ENCODE measurements at places on chromosomes 3 and 15.

- DNase-seq = peak; percentile 44
Observed at GRCh38 chr3:109050591-109051167, 67.3 kb downstream of the MORC1 start.

DNA sequence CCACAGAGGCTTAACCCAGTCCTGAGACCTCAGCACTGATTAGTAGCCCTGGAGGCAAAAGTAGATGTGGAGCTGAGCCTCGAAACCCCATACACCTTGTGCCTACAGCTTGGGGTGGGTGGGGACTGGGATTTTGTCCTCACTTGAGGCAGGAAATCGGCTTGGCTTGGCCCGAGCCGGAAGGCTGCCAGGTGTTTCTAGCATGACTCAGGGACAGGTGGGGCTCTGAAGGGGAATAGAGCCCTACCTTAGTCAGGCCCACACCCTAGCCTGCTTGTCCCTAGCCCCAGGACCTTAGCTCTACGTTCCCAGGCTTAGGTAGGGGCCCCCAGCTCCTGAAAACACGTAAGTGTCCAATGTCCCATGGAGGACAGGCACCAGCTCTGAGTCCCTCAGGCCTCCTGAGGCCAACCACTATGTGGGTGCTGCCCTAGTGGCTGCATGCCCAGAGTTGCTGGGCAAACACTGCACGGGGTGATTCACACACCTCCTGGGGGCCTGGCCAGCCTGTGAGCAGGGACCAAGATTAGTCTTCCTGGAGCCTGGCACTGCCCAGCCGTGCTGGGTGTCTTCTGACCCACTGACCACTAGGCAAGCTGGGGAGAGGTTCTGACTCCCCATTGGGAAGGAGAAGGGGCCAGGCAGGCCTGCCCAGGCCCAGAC is 3.1 kb downstream of the MST1R start:
- DNase-seq = no peak

- DNase-seq = no peak
Observed at GRCh38 chr3:41317718-41318117, 118.4 kb downstream of the CTNNB1 start.

GRCh38 chr3:168865022-168865551 is 769.4 kb upstream of the GOLIM4 start:
- peak; percentile 10 for DNase-seq

DNA sequence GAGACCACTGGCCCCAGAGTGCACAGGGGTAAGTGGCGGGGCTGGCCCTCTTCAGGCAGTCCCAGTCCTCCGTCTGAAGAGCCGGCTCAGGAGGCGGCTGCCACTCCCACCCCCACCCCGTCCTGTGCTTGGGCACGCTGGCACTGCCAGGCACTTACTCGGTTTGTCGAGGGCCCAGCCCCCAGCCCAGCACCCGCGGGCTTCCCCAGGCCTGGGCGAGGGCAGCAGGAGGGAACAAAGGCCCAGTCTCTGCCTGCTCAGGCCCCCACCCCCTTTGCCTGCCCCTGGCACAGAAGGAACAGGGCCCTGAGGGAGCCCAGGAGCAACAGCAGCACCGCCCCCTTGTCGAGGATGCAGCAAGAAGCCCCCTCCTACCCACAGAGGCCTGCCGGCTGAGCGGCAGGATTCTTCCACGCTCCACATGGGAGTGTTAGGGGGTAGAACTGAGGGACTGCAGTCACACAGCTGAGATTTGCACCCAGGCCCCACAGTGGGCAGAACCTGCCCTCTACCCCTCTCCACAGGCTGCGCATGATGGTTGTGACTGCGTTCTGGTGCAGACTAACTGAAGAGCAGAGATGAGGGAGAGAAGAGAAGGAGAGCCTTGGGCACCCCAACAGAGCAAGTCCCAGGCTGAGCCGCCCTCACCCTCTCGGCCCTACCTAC is 8.9 kb downstream of the DUSP7 start:
- DNase-seq = no peak

GRCh38 chr15:83917432-83917831 is 263.5 kb downstream of the ADAMTSL3 start:
- DNase-seq = no peak

- DNase-seq = no peak
Observed at GRCh38 chr3:183871541-183871940, 13.1 kb downstream of the PARL start.

DNA sequence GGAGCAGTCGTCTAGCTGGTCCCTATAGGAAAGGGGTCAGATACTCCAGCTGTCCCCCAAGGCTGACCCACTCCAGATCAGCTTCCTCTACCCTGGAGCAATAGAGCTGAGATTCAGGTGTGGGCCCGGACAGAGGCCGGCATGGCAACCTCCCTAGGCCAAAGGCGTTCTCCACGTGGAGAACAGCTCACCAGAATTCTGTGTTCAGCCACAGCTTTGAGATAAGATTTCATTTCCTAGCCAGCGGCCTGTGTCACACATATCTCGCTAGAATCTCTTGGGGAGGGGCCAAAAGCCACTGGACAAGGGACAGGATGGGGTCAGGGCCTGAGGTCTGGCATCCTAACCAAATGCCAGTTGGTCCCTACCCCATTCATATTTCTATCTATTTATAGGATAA is 20.1 kb downstream of the SRGAP3 start:
- DNase-seq = no peak

- peak; percentile 6 for DNase-seq
Observed at GRCh38 chr3:14633819-14634424, 17.6 kb upstream of the CCDC174 start.

GRCh38 chr3:9785602-9786001 is 6.7 kb downstream of the TADA3 start:
- no peak for DNase-seq

GRCh38 chr3:2945121-2945520 is 165.1 kb downstream of the IL5RA start:
- DNase-seq = no peak

DNA sequence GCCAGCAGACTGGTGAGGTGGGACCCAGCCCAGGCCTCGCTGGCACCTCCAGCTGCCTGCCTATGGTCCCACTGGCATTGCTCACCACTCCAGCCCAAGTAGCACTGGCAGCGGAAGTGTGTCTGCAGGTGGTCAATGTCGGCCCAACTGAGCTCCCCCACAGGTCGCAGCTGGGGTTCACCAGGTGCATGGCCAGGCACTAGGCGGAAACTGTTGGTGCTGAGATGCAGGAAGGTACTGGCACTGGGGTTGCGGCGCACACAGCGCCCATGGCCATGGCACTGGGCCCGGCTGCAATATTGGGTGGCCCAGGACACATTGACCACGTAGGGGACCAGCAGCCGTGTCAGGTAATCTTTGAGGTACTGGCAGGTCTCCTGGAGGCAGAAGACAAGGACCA is 4.4 kb downstream of the HYAL2 start:
- no peak for DNase-seq

GRCh38 chr3:83500422-83500821 is 1458.4 kb upstream of the CADM2 start:
- peak; percentile 66 for DNase-seq

DNA sequence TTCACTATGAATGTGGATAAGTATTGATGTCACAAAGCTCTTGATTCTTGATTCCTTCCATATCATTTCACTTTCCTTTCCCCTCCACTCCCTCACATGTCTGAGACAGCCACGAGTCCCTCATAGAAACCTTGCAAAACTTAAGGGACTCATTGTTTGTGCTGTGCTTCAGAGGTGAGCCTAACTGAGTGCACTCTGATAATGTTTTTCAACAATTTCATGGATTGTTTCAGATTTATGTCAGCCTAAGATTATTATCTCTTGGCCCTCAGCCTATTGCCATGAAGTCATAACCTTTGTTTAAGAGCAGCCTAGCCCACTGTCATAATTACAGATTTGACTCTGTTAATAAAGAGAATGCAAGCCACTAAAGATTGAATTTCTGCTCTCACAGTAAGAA is 363.6 kb downstream of the MECOM start:
- DNase-seq = no peak

DNA sequence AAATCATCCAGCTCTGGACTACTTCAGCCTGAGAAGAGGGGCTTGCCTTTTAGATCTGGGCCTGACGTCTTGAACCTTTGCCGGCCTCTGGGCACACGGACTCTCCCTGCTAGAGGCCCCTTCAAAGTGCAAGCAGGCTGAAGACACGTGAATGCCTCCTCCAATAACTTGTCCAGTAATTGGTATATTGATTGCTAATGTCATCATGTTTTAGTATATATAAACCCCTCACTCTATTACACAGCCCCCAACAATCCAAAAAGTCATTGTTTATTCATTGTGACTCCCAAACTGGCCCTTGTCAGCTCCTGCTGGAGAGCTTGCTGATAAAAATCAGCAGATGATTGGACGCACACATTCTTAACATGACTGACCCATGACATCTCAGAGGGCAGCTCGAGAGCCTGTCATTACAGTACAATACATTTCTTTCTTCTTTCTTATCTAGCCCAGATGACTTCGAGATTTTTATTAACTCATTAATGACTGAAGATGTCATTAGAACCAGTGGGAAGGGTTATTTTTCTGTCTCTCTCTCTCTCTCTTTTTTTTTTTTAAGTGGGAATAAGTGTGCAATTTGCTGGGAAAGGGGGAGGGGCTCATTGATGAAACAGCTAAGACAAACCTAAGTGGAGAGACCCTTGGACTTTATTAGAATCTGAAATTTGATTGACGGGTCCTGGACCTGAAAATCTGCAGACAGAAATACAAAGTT is 65.5 kb upstream of the NR2F2 start:
- DNase-seq = no peak

GRCh38 chr3:108378153-108378951 is 82.0 kb downstream of the HHLA2 start:
- no peak for DNase-seq

DNA sequence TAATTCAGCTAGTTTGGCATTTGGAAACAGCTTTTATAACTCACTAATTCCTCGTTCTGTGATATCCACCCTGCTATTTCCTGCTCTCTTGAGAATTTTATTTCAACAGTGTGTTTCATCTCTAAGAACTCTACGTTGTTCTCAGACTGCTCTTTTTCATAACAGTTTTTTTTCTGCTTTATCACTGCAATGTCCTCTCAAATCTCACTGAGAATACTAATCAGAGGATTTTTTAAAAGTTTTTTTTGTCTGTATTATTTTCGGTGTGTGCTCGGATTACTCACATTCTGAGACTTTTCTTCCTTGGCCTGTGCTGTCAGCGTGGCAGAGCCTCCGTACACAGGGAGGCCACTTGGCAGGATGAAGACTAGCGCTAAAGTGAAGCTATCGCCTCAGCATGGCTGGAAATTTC is 59.4 kb upstream of the NEO1 start:
- no peak for DNase-seq

DNA sequence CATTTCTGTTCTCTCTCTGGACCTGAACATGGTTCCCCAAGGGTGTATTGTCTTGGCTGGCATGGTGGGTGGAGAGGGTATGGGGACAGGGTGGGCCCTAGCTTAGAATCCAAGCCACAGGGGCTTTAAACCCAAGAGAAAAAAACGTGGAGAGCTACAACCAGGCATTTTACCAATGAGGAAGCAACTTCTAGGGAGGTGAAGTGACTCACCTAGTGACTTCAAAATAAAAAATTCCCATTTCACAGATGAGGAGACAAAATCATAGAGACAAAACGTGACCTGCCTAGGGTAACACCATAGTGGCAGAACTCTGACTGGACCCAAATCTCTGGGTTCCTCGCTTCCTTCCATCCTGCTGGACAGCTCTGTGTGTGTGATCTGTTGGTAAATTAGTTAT is 216.8 kb downstream of the RPLP1 start:
- no peak for DNase-seq

DNA sequence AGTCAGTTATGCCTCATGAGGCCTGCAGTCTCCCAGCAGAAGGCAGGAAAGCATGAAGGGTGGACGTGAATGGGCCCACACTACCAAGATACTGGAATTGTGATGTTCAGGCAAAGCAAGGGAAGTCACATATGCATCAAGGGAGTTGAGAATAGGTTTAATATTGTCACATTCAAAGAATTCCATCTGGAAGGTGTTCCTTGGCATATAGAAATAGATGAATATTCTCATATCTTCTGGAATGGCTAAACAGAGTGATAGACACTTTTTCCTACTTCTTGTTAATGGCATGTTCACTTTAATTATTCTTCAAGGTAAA is 103.7 kb downstream of the CMSS1 start:
- no peak for DNase-seq

GRCh38 chr3:96430079-96430478 is 384.3 kb upstream of the EPHA6 start:
- DNase-seq = no peak

- peak; percentile 5 for DNase-seq
Observed at GRCh38 chr3:128572644-128573105, 77.9 kb downstream of the RPN1 start.

- no peak for DNase-seq
Observed at GRCh38 chr3:16478516-16478915, 35.0 kb downstream of the RFTN1 start.

DNA sequence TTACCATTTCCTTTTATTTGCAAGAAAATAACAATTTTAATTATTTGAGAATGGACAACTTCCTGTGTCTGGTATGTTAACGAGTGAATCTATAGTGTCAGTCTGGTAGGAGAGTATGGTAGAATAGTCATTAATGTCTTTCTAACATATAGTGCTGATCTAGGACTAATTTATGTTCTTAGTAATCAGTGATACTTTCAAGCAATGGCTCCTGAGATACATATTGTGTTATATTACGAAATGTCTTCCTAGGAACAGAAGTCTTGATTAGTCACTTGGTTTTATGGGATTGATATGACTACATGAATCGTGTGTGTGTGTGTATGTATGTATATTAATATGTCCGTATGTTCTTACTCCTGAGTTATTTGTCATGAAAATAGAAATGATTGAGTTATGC is 66.6 kb upstream of the PAQR5 start:
- no peak for DNase-seq

DNA sequence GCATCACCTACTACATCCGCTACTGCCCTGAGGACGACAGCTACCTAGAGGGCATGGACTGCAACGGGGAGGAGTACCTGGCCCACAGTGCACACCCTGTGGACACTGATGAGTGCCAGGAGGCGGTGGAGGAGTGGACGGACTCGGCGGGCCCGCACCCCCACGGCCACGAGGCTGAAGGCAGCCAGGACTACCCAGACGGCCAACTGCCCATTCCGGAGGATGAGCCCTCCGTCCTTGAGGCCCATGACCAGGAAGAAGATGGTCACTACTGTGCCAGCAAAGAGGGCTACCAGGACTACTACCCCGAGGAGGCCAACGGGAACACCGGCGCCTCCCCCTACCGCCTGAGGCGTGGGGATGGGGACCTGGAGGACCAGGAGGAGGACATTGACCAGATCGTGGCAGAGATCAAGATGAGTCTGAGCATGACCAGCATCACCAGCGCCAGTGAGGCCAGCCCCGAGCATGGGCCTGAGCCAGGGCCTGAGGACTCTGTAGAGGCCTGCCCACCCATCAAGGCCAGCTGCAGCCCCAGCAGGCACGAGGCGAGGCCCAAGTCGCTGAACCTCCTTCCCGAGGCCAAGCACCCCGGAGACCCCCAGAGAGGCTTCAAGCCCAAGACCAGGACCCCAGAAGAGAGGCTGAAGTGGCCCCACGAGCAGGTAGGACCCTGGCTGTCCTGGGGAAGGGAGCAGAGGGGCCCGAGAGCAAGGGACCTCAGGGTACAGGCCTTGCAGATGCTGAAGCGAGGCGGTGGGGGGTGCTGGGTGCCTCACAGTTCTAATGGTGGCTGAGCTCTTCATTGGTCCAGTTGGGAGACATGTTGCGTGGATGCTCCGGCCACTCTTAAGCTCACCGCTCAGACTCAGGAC is 168.6 kb downstream of the APBA2 start:
- DNase-seq = no peak

- peak; percentile 40 for DNase-seq
Observed at GRCh38 chr3:126527006-126527405, 3.1 kb downstream of the CHST13 start.
